ENCODE measurements at places on chromosomes 4 and X.

- no peak for DNase-seq
Observed at GRCh38 chrX:15834827-15835595, 19.6 kb downstream of the AP1S2 start.

- DNase-seq, result no peak
Observed at GRCh38 chr4:848307-848691, 22.4 kb upstream of the CPLX1 start.

DNA sequence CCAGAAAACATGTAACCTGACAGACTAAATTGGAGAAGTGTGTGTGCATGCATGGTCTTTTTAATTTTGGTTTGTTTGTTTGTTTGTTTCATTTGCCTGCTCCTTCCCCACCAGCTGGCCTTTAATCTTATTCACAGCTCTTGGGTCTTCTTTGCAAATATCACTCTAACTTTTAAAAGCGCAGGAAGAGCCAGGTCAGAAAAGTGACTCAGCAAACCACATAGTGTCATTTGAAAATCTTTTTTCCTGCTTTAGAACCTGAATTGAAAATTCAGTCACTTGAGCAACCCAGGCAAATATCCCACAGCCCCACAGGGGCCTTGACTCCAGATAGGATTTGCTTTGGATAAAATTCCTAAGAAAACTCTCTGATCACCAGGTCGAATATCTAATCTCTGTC lies 4.6 kb downstream of the TMEM255A start:
- no peak for DNase-seq

GRCh38 chr4:123832173-123833026 lies 435.8 kb downstream of the SPRY1 start:
- peak; percentile 82 for DNase-seq

DNA sequence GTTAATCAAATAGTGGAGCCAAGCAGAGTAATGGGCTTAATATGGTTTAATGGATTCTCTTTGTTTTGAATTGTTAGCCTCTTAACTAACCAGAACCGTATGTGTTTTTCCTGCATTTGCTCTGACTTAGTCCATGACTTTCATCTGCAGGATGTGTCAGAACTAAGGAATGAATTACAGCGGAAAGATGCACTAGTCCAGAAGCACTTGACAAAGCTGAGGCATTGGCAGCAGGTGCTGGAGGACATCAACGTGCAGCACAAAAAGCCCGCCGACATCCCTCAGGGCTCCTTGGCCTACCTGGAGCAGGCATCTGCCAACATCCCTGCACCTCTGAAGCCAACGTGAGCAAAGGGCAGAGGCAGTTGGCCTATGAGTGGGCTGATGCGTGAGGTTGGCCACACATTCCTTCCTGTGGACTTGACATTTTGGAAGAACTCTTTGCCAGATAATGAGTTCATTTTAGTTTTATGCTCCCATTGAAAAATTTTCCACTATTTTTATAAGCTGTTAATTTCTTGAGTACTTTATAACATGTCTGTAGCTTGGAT lies 9.1 kb downstream of the MED28 start:
- DNase-seq, result no peak

- DNase-seq, result no peak
Observed at GRCh38 chr4:121814756-121815155, 8.9 kb downstream of the CCNA2 start.

- DNase-seq, result no peak
Observed at GRCh38 chr4:6114601-6115000, 85.7 kb downstream of the JAKMIP1 start.

GRCh38 chrX:136182414-136182813 lies 35.1 kb downstream of the FHL1 start:
- DNase-seq, result no peak

DNA sequence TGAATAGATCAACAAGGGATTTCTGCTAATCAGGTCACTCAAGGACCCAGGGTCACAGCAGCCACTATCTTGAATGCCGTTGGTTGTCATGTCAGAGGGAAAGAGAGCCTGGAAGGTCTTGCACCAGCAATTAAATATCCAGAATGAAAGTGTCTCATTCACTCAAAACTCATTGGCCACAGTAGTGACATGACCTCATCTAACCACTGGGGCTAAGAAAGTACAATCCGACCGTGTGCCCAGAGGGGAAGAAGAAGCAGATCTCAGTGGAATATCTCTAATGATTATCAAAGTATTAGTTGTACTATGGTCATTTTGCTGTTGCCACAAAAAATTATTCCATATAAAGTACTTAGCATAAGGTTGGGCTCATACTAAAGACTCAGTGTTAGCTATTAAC lies 210.0 kb downstream of the QDPR start:
- DNase-seq, result no peak

- no peak for DNase-seq
Observed at GRCh38 chr4:21893136-21893535, 55.4 kb downstream of the KCNIP4 start.

GRCh38 chr4:10033191-10033881 lies 12.0 kb upstream of the SLC2A9 start:
- DNase-seq, result no peak

DNA sequence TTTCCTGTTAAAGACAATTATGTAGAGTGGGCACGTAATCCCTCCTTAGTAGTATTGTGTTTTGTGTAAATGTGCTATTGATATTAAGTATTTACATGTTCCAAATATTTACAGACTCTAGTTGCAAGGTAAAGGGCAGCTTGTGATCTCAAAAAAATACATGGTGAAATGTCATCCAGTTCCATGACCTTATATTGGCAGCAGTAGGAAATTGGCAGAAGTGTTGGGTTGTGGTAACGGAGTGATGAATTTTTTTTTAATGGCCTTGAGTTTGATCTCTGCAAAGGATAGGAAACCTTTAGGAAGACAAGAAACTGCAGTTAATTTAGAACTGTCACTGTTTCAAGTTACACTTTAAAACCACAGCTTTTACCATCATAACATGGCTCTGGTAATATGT lies 74.3 kb downstream of the NPNT start:
- no peak for DNase-seq

DNA sequence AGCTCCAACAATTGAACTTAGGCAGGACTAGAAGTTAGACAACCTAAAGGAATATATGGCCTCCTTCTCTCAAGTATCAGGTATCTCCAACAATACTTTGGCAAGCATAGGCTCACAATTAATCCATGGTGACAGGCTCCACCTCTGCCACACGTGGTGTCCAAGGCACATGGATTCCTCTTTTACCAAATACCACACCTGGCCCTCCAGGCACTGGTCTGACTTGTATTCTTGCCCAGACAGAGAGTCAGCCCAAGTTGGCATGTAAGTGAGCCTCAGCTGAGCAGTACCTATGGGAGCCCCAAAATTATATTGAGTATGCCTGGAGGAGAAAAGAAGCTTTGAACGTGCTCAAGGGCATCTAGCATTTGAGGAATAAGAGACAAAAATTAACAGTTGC lies 19.6 kb downstream of the SRPX2 start:
- no peak for DNase-seq

DNA sequence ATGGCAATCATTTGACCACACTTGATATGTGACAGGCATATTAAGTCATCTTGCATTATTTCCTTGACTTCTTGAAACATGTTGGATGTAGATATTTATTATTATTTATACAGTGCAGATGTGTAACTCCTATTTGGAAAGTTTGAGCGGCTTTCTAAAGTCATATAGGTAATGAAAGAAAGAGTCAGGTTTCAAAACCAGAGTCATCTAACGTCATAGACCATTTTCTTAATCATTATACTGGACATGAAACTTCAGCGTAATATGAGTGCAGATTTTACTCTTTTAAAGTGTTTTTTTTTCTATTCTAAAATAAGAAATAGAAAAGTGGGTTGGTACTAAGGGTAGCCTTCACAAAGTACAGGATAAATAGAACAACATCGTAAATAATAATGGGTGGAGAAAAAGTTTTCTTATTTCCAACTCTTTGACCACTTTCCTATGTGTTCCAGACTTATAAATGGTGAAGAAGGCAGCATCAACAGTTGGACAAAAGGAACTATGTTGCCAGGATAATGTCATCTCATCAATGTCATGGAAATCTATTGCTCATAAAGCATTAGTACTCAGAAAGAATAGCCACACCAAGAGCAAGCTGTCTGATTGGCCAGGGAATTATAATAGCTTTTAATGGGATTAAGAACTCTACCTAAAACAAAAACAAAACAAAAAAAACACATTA lies 108.0 kb upstream of the PCDH18 start:
- no peak for DNase-seq

DNA sequence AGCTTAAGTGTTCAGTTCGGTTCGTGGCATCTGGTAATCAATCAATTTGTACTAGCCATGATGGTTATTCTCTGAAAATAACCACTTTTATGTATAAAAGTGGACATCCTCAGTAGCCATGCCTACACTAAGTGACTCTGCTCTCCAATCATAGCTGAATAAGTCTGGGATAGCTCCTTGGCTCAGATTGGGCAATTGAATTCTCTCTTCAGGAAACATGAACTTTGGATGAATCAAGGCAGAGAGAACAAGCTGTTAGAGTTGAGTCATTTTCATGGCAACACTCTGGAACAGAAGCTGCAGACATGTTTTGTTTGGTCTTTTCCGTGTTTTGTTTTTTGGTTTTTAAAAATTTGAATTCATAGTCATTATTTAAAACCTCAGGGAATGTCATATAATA lies 66.8 kb upstream of the TMEM164 start:
- no peak for DNase-seq

DNA sequence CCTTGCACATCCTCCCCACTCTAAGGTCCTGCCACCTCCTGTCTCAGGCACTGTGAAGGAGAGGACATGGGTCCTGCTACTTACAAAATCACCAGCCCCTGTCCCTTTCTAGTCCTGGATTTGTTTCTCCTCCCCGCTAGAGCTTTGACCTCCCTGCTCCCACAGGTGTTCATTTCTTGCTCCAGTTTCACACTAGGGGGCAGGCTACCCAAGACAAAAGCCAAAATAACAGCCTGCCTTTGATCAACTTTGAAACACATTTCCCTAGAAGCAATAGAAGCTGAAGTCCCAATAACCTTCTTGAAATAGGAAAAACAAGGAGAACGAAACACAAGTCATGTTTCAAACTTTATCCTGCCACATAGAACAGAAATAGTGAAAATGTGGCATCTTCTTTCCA lies 164.4 kb downstream of the QDPR start:
- no peak for DNase-seq

- DNase-seq, result peak; percentile 61
Observed at GRCh38 chr4:146638786-146639505, at the start of gene POU4F2. Gene POU4F2 (plus strand): TSS chr4:146638893. CDS start chr4:146639141, 248 bp downstream.

- DNase-seq, result peak; percentile 17
Observed at GRCh38 chrX:109733613-109734083, 591 bp upstream of the ACSL4 start.

DNA sequence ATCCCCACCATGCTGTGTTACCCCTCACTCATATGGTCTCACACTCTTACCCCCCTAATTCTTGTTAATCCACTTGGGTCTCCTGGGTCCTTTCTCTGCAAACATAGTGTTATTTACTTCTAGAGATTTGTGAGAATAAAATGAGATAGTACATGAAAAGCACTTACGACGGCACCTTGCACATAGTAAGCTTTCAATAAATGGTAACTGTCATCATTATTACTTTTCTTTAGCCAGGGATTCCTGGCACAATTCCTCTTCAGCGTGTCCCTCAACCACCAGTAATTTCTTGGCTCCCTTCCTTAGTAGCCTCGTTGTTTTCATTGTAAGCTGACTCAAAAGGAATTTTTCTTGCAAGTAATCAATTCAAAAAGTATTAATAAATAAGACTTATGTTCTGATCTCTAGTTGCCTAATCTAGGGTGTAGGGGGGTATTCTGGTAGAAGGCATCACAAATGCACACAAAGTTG lies 30.1 kb upstream of the RBMX start:
- no peak for DNase-seq

DNA sequence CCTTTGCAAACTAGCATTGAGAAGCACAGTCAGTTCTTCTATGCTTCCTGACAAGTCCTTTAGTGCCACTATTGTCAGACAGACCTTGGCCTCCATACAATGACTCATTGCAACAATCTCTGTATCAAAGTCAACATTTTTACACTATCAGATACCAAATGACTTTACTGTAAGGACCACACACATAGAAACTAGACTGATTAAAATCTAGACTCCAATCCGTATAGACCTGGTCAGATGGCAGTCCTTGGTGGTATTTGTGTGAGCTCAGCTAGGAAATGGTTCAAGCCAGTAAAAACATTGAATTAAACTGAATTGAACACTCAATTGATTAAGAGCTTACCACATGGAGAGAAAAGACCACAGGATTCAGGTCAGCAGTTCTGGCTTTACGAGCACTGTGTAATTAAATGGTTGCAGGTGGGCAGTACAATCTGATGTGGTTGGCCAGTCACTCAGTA lies 549.8 kb upstream of the LCORL start:
- no peak for DNase-seq

DNA sequence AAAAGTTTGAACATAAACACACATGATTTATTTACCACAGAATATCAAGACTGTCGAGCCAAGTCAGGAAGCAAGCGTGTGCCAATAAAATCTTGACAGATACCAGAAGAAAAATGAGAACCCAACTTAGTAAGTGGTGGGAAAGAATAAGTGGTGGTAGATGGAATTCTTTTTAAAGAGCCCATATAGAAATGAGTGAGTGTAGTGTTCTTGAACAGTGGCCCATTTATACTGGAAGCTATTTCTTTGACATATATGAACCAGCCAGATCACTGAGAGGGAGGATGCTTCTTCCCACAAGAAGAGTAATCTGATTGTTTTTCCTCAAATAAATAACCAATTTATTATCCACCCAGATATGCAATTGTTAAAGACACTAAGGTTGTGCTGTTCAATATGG lies 98.0 kb downstream of the NHS start:
- peak; percentile 44 for DNase-seq

DNA sequence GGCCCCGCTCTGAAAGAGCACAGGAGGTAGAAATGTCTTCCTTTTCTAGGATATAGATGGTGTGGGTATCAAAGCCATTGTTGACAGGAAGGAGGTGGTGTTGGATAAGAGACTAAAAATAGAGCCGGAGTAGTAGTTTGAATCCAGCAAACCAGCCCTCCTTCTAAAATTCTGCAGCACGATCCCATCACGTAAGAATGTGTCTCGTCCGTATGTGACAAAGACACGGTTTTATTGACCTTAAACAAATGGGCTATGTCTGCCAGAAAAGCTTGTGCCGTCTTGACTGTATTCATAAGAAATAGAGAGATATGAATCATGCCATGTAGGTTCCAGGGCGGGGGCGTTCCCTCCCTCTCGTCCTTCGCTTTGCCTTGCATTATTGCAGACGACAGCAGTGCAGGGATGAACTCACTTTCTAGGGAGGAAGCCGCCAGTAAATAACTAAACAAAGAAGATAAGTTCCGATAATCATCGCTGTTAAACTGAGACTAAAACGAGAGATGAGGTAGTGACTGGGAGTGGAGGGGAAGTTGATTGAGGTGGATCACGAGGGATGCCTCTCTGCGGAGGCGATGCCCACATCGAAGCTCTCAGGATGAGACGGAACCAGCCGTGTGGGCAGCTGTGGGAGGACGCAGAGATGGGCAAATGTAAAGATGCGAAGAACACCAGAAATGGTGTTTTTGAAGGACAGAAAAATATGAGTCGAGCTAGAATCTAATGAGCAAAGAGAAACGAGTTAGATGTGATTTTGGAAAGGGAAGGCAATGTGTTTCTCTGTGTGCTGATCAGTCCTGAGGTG lies 3.4 kb downstream of the TENM3 start:
- DNase-seq, result no peak

- no peak for DNase-seq
Observed at GRCh38 chr4:120010646-120011045, 56.0 kb downstream of the MAD2L1 start.

GRCh38 chrX:118545510-118545909 lies 49.9 kb downstream of the DOCK11 start:
- DNase-seq, result no peak

GRCh38 chr4:72842323-72842722 lies 227.2 kb downstream of the COX18 start:
- DNase-seq, result no peak

GRCh38 chr4:3044870-3045819 lies 29.2 kb downstream of the HTT-AS start:
- no peak for DNase-seq

All from brain (organoid and tissue), 16 donors.